ENCODE measurements at places on chromosomes 4 and X. TPM values are rescaled to one million over a fixed set of nuclear protein-coding genes. Genes with fewer than 3 reads are reported as not detected.

The OTC gene
- total RNA-seq, result not detected

The GYPB gene
- total RNA-seq, result not detected

The PRDM5 gene
- 10.6 TPM for total RNA-seq

The UBQLN2 gene
- 35.0 TPM for total RNA-seq

The LAMP2 gene
- 171 TPM for total RNA-seq

The FANCB gene
- 3.2 TPM for total RNA-seq

The GABRA4 gene
- total RNA-seq, result not detected

The CXCR3 gene
- total RNA-seq, result not detected

The CXCL5 gene
- total RNA-seq, result 0.22 TPM

- no peak for DNase-seq
- no peaks in the 10 kb centered on the region for H3K27me3 ChIP-seq
- H3K36me3 ChIP-seq, result no peaks in the 10 kb centered on the region
- no peaks in the 10 kb centered on the region for H3K4me1 ChIP-seq
- H3K27ac ChIP-seq, result no peak overlapping the region
These were observed 63.7 kb upstream of the ESX1 start for GRCh38 chrX:104318330-104319009.

GRCh38 chrX:153516073-153516472 lies 1.4 kb upstream of the ATP2B3 start:
- peaks cover 9% of the 10 kb centered on the region for H3K27me3 ChIP-seq
- DNase-seq, result no peak
- no peaks in the 10 kb centered on the region for H3K36me3 ChIP-seq
- H3K4me3 ChIP-seq, result peak overlapping the region; percentile 1
- H3K4me1 ChIP-seq, result peaks cover 7% of the 10 kb centered on the region

- H3K27me3 ChIP-seq, result no peaks in the 10 kb centered on the region
- H3K36me3 ChIP-seq, result peaks cover 4% of the 10 kb centered on the region
- DNase-seq, result no peak
- peaks cover 6% of the 10 kb centered on the region for H3K4me1 ChIP-seq
- no peak overlapping the region for H3K27ac ChIP-seq
- H3K4me3 ChIP-seq, result no peak overlapping the region
These were observed 166.0 kb downstream of the FBXW7 start for GRCh38 chr4:152369902-152370295.

- peak overlapping the region; percentile 52 for H3K27ac ChIP-seq
- H3K27me3 ChIP-seq, result no peaks in the 10 kb centered on the region
- no peak overlapping the region for H3K4me3 ChIP-seq
- peaks cover 10% of the 10 kb centered on the region for H3K36me3 ChIP-seq
- DNase-seq, result no peak
These were observed 69.2 kb upstream of the SPRY1 start for GRCh38 chr4:123327346-123327745.

- H3K27me3 ChIP-seq, result no peaks in the 10 kb centered on the region
- no peak for DNase-seq
- H3K36me3 ChIP-seq, result no peaks in the 10 kb centered on the region
- H3K27ac ChIP-seq, result no peak overlapping the region
- no peak overlapping the region for H3K4me3 ChIP-seq
These were observed 7.7 kb downstream of the IRF2 start for GRCh38 chr4:184466634-184467033.

GRCh38 chr4:174283507-174284471 lies at the start of the genes CEP44 and FBXO8:
Gene CEP44 (plus strand): TSS chr4:174283911. CDS start chr4:174299122, 15,211 bp downstream.
Gene FBXO8 (minus strand): TSS chr4:174283667. CDS start chr4:174263092, 20,575 bp downstream.
- no peaks in the 10 kb centered on the region for H3K27me3 ChIP-seq
- no peak for DNase-seq
- peaks cover 40% of the 10 kb centered on the region for H3K4me1 ChIP-seq

DNA sequence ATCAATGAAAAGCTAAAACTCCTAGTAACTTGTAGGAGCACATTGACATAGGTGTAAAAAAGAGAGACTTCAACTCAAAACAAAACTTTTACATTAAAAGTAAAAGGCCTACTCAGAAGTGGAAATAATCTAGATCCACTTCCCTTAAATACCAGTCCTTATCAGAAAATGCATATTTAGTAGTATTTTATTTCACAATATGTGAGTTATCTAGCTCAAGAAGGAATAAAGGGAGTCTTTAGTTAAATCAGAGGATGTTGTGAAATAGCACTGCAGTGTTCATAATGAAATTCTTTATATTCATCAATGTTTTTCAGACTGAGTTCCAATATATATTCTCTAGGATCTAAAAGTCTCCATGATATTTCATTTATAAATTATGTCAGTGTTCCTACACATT lies 715.0 kb downstream of the GRID2 start:
- DNase-seq, result no peak
- H3K4me3 ChIP-seq, result no peak overlapping the region
- no peaks in the 10 kb centered on the region for H3K4me1 ChIP-seq
- no peaks in the 10 kb centered on the region for H3K36me3 ChIP-seq
- H3K27ac ChIP-seq, result no peak overlapping the region

DNA sequence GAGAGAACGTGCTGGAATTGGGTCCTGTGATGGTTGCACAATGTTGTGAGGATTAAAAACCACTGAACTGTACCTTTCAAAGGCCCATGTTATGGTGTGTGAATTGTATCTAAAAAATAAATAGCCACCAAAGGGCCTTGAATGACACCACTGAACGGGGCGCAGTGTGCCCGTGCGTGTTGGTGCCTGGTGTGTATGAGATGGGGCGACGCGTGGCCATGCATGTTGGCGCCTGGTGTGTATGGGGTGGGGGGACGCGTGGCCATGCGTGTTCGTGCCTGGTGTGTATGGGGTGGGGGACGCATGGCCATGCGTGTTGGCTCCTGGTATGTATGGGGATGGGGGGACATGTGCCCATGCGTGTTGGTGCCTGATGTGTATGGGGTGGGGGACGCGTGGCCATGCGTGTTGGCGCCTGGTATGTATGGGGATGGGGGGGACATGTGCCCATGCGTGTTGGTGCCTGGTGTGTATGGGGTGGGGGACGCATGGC lies 66.6 kb upstream of the HELT start:
- no peak overlapping the region for H3K27ac ChIP-seq
- H3K4me3 ChIP-seq, result no peak overlapping the region
- DNase-seq, result no peak
- no peaks in the 10 kb centered on the region for H3K36me3 ChIP-seq

GRCh38 chr4:125191232-125191631 lies 123.5 kb upstream of the FAT4 start:
- no peaks in the 10 kb centered on the region for H3K36me3 ChIP-seq
- H3K4me3 ChIP-seq, result no peak overlapping the region
- no peak overlapping the region for H3K27ac ChIP-seq
- peaks cover 14% of the 10 kb centered on the region for H3K4me1 ChIP-seq
- DNase-seq, result no peak

DNA sequence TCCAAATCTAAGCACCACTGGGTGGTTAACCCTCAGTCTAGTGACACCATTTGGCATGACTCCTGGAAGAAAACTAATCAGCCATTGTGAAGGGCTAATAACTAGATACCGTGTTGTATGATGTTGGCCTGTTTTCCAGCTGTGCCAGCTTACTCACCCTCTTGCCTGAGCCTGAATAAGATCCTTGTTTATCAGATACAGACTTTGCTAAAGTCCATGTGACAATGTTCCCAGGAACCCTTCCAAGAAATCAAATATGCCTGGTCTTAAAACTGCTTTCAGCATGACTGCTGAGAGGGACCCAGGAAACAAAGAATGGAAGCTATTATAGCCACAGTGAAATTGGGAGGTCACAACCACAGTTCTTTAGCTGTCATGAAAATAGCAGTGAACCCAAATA lies 640.8 kb upstream of the INTU start:
- H3K36me3 ChIP-seq, result no peaks in the 10 kb centered on the region
- H3K4me3 ChIP-seq, result no peak overlapping the region
- DNase-seq, result no peak
- H3K27ac ChIP-seq, result no peak overlapping the region

DNA sequence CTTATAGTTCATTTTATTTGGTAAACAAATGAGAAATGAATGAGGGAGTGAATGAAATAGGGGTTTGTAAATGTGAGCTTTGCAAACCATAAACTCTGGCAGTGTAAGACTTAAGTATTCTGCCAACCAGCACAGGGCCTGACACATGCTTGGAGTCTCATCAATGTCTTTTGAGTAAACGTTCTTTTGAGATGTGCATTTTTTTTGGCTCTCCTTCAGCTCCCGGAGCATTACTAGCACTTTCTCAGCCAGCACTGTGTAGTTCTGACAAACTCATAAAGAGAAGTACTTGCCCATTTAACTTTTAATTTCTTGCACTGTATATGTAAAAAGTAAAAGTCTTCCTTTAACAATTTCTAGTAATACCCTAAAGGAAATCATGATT lies 245.3 kb downstream of the HS3ST1 start:
- no peak overlapping the region for H3K4me3 ChIP-seq
- H3K36me3 ChIP-seq, result no peaks in the 10 kb centered on the region
- no peak for DNase-seq
- H3K27me3 ChIP-seq, result peaks cover 2% of the 10 kb centered on the region
- no peaks in the 10 kb centered on the region for H3K4me1 ChIP-seq

- DNase-seq, result no peak
- H3K36me3 ChIP-seq, result no peaks in the 10 kb centered on the region
- H3K27ac ChIP-seq, result no peak overlapping the region
- H3K4me3 ChIP-seq, result no peak overlapping the region
These were observed 60.8 kb upstream of the TBC1D9 start for GRCh38 chr4:140816806-140817510.

- H3K4me1 ChIP-seq, result no peaks in the 10 kb centered on the region
- peaks cover 3% of the 10 kb centered on the region for H3K27me3 ChIP-seq
- H3K4me3 ChIP-seq, result no peak overlapping the region
- H3K27ac ChIP-seq, result no peak overlapping the region
- H3K36me3 ChIP-seq, result no peaks in the 10 kb centered on the region
These were observed 1.6 kb downstream of the UGT2B10 start for GRCh38 chr4:68817386-68817785.

GRCh38 chr4:135921081-135921480 lies 1611.2 kb downstream of the PCDH18 start:
- no peak for DNase-seq
- no peak overlapping the region for H3K4me3 ChIP-seq
- H3K27me3 ChIP-seq, result peaks cover 1% of the 10 kb centered on the region
- no peaks in the 10 kb centered on the region for H3K36me3 ChIP-seq
- no peak overlapping the region for H3K27ac ChIP-seq
- H3K4me1 ChIP-seq, result peaks cover 9% of the 10 kb centered on the region

DNA sequence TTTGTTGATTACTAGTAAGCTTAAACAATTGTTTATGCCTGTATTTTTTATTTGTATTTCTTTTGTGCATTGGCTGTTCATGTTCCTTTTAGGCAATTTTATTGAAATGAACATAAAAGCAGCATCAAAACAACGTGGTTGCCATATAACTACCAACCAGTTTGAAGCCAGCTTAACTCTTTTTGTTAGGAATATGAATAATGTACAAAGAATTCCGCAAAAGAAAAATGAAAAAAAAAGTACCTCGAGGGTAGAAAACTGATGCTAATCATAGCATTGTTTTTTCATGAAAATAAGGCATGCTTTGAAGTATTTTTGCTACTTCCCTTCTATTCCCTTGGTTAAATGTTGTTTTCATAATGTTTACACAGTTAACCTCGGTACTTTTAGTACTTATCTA lies 1024.0 kb upstream of the SLIT2 start:
- H3K4me3 ChIP-seq, result no peak overlapping the region
- no peak for DNase-seq
- no peaks in the 10 kb centered on the region for H3K27me3 ChIP-seq
- H3K4me1 ChIP-seq, result peaks cover 3% of the 10 kb centered on the region

DNA sequence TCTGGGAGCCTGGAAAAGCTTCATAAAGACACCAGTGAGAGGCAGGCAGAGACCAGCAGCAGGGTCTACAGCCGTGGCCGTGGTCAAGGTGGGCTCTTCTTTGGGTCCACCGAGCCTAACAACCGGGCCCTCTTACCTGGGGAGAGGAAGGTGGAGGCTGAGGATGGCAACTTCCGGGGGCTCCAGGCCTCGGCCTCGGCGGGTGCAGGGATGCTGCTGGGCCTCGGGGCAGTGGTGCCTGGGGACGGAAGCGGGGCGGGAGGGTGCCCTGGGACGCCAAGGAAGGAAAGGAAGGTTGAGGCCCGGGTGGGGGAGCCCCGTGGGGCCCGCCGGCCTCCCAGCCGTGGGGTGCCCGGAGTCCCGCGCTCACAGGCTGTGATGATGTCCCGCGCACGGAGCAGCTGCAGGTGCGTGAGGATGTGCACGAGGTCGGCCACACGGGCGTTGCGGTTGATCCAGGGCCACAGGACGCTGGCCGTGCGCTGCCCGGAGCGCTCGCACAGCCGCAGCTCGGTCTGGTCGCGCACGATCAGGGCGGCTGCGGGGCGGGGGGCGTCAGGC lies 561 bp downstream of the IRAK1 start:
- H3K27ac ChIP-seq, result peak overlapping the region; percentile 77
- peak overlapping the region; percentile 74 for H3K4me3 ChIP-seq
- H3K4me1 ChIP-seq, result peaks cover 19% of the 10 kb centered on the region
- H3K27me3 ChIP-seq, result no peaks in the 10 kb centered on the region
- H3K36me3 ChIP-seq, result peaks cover 2% of the 10 kb centered on the region

- no peaks in the 10 kb centered on the region for H3K27me3 ChIP-seq
- H3K4me3 ChIP-seq, result peak within 1 kb of the TSS; percentile 89
- peak within 1 kb of the TSS; percentile 98 for H3K27ac ChIP-seq
These were observed at the start of gene ING2 for GRCh38 chr4:183504930-183505610. Gene ING2 (plus strand): TSS chr4:183505058. CDS start chr4:183505196, 138 bp downstream.

Data from chondrocyte (in vitro differentiated cells).